ENCODE measurements at places on chromosomes 6 and 20.

DNA sequence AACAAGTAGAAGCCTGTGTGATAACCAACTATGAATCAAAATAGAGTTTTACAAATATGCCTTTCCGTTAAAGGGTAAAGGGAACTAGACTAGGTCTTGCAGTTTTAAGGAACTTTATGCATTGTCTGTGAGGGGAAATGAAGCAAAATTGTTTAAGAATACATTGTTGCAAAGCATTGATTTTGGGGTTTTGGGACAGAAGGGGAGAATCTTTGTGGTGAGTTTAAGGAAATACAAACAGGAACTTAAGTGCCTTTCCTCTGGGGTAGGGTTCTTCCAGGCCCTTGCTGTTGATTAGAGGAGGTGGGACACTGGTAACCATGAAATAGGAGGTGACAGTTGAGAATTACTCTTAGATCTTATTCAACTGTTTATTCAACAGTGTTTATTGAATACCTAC is 4.7 kb downstream of the MAPK14 start:
- DNase-seq: no peak

DNA sequence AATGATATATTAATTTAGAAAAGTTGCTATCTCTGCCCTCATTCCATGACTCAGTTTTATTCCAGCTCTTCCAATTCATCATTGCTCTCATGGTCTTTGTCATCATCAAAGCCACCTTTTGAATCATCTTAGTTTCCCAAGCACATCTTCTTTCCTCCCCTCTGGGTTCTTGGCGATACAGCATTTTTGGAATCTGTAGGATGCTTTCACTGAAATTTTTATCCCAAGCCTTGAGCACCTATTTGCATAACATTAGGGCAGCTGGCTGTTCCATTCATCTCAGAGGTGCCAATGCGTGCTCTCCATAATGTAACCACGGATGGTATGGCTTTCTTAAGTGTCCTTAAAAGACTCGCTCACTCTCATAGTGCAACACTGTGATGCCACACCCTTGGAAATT is 100.4 kb downstream of the SNX5 start:
- no peak for DNase-seq

- DNase-seq: no peak
Measured at GRCh38 chr6:43125119-43125518, 46.0 kb upstream of the SRF start.

GRCh38 chr20:14431568-14431967 is 94.2 kb upstream of the FLRT3 start:
- no peak for DNase-seq
